ENCODE measurements at places on chromosomes 7 and 10.

DNA sequence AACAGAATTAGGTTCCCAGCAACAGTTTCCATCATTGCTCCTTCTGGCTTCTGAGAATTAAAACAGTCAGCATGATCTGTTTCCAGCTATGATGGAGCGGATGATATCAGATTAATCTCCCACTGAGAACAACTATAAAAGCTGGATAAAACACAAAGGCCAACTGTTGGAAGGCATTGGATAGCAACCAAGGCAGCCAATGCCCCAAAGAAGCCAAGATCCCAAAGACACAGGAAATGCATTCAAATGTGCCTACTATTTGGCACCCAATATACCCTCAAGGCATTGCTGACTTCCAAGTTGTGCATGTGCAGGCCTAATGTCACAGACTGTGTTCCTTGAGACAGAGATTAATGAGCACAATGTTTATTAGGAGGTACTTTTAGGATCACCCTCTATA is 259.3 kb downstream of the ARHGAP12 start:
- DNase-seq, result no peak

GRCh38 chr7:105016709-105017656 is 3.0 kb downstream of the KMT2E start:
- no peak for DNase-seq

- DNase-seq, result no peak
These were observed 28.3 kb upstream of the SDK1 start for GRCh38 chr7:3272691-3273141.

DNA sequence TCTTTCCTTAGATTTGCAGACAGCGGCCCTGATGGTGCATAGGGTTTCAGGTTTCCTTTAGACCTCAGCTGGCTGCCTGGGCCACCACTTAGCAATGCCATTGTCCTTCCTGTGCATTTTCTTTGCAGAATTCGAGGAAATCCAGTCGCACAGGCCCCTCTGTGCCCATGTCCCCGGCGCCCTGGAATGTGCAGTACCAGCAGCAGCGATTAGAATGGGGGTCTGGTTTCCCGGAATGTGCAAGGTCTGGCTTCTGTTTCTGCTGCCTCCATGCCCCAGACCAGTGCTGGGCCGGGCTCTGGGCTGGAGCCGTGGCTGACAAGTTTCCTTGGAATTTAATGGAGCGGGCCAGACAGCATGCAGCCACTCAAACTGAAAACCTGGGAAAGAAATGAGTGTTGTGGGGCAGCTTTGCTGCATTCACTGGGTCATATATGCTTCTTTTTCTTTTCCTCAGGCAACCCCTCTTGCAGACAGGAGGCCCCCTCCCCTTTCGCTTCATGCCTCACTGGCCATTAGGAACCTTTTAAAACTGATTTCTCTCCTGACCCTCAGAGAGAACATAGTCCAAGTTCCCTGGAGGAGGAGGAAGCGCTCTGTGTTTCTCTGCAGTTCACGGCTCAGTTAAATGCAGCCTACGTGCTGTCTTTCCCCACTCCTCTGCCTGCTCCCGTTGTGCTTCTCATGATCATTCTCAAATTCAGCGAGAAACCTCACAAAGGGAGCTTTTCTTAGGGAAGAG is 14.4 kb downstream of the HTRA1 start:
- DNase-seq, result no peak

DNA sequence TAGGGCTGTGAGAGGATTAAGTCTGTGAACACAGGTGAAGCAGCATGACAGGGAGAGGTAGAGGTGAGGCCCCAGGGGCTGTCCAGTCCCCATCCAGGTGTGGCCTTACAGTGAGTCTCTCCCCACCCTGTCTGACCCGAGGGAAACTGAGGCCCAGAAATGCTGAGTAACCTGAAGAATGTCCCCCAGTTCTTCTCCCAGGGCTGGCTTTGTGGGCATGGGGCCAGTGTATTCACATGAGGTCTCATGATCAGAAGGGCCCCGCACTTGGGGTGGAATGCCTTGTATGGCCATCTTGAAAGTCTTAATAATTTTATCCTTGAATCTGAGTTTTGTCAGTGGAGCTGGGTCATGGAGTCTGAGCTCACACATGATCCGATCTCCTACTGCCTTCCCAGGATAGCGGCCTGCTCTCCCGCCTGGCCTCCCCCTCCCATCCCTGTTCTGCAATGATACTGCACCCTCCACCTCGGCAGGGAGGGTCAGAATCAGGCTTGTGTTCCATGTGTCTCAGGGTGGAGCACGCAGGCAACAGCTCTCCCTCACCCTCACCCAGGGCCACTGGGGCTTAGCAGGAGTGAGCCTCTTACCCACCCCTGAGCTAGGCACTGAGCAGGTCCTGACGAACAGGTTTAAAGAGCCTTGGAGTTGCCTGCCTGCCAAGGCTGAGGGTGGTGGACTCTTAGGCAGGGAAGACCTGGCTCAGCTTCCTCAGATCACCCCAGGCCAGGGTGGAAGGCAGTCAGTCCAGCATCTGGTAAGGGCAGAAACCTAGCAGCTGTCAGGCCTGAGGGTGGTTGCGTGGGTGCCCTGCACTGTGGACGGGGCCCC is 41.4 kb upstream of the NPFFR1 start:
- DNase-seq, result no peak

DNA sequence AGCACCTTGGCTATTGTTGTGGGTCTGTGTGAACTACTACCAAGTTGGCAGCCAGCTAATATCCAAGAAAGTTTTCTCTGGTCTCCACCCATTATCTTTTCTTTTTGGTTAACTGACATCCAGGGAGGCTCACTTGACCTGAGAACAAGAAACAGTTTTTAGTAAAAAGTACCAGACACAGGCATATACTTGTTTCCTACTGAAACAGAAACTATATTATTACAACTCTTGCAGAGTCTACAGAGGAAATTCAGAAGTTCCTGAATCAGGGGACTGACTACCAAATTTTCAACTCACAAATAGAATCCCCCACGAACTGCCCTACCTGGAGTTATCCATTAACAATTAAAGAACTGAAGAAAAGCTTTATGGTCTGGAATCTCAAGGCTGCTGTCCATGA is 168.9 kb downstream of the KCND2 start:
- no peak for DNase-seq

DNA sequence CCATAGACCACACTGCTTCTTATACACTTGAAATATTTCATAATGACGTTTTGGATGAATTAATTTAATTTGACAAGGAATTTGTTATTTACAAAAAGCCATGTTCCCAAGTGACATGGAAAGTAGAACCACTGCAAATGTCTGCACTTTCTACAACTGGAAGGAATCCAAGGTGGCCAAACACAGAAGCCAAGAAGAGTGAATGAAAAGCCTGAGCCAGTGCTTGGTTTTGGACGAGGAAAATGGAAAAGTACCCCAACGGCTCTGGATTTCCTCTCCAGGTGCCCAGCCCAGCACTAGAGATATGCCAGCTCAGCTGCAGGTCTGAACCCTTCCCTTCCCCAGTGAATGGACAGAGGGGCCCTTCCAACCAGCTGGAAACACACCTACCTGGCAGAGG is 279.4 kb downstream of the TNS3 start:
- no peak for DNase-seq

DNA sequence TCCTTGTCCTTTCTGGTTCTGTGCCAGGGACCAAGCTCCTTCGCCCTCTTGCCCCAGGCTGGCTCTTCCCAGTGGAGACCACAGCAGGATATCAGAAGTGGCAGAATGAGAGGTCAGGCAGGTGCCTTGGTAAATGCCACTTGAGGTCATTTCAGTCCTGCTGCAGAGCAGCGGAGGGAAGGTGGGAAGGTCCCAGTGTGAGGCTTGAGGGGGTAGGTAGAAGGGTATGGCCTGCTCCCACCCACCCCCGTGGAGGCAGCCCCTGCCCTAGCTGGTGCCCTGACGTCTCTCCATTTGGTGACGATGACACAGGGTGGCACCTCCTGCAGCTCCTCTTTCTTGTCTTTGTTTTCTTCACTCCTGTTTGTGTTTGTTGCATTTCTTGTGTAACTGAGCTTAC is 538.8 kb downstream of the TCERG1L start:
- DNase-seq, result no peak

- DNase-seq, result no peak
These were observed 12.6 kb downstream of the GPR146 start for GRCh38 chr7:1056785-1057410.

DNA sequence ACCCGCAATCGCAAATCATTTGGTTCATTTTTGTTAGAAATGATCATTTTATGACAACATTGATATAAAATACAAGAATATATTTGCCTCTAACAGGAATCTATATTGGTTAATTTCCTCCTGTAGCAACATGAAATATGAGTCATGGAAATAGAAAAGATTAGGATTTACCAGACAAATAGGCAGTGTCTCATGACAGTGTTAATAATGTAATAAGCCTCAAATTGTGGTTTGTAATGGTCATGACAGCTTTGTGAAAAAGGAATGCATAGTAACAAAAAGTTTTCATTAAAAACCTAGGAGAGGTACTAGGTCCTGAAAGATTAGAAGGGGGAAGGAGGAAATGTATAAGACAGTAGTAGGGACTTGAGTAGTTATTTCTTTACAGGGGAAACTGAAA is 7.9 kb upstream of the SLK start:
- no peak for DNase-seq

DNA sequence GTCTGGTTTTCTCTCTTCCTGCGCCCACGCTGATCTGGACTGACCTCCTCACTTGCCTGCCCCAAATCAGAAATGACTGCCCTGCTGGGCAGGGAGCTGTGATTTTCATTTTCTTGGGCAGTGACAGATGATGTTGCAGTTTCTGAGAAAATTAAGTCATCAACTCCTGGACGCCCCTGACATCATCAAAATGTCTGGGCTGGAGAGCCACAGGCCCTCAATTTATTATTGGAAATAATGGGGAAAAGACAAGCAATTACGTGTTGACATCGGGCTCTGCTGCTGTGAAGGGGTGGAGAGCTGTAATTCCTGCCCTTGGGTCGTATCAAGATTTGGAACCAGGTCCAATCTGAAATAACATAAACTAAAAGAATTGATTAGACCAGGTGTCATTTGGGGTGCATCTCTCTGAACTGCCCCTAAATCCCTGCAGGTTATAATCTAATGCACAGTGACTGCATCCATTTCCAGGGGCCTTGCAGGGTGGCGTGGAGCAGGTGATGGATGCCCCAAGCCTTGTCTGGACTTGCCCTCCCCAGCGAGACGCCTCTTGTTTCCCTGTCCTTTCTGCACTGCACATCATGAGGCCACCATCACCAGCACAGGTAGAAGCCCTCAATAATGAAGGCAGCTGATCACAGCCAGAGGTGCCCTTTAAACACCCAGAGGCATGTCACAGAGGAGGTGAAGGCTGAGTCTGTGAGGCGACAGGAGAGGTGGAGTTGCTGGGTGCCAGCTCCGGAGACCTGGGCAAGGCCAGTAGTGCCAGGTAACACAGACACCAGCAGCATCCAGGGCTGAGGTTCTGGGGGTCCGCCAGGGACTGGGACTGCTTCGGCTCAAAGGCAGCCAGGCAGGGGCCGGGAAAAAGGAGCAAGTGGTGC is 98.7 kb downstream of the HTR5A start:
- DNase-seq, result no peak

DNA sequence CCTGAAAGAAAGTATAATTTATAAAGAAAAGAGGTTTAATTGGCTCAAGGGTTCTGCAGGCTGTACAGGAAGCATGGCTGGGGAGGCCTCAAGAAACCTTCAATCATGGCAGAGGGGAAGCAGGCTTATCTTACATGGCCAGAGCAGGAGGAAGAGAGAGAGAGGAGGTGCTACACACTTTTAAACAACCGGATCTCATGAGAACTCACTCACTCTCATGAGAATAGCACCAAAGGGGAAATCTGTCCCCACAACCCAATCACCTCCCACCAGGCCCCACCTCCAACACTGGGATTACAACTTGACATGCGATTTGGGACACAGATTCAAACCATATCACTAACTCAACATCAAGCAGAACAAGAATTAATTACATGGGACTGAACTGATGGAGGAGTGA is 6.9 kb upstream of the ZNF485 start:
- no peak for DNase-seq

- DNase-seq, result no peak
These were observed 116.2 kb downstream of the GFRA1 start for GRCh38 chr10:116156819-116157218.

DNA sequence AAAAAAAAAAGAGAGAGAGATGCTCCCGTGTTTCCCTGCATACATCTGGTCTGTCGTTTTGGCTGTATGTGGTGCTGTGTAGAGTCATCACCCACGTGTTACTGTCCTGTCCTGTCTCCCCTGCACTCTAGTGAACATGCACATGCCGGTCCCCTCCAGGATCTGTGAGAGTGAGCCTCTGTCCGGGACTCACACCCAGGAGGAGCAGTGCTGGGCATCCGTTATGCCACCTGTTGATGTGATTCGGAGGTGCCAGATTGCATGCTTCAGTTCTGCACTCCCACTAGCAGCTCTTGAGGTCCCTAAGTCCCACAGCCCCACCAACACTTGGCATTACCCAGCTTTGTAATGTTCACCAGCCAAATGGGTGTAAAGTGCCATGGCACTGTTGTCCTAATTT is 16.4 kb downstream of the GHRHR start:
- no peak for DNase-seq

- DNase-seq, result no peak
These were observed 132.3 kb downstream of the DKK1 start for GRCh38 chr10:52446391-52446790.

DNA sequence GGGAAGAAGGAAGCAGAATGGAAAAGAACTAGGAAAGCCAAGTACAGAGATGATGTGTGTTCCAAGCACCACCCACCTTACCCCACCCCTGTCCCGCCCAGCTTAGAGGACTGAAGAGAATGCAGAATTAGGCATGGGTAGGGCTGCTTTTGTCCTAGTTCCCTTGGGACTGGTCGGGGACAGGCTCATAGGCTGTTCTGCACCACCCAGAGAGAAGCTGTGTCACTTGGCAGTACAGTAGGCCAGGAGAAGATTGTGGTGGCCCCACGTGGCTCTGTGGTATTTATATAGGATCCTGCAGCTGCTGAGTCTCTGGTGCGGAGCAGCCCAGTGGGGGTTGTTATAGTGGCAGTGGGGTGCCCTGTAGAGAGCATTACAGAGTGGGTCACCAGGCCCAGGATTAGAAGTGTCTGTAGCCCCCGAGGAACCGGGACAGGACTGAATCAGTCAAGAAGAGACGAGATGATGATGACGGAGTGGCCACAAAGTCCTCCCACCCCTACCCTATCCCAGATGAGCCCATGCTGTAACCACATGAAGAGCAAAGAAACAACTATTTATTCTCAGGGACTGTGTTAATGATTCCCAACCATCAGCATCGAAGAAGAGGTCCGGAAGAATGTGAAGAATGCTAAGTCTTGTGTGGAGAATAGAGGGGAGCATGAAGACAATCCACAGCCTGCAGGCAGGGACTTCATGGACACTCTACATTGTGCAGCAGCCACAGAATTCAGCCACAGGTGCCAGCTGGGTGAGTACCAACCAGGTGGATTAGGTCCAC is 88.9 kb downstream of the C1GALT1 start:
- no peak for DNase-seq

DNA sequence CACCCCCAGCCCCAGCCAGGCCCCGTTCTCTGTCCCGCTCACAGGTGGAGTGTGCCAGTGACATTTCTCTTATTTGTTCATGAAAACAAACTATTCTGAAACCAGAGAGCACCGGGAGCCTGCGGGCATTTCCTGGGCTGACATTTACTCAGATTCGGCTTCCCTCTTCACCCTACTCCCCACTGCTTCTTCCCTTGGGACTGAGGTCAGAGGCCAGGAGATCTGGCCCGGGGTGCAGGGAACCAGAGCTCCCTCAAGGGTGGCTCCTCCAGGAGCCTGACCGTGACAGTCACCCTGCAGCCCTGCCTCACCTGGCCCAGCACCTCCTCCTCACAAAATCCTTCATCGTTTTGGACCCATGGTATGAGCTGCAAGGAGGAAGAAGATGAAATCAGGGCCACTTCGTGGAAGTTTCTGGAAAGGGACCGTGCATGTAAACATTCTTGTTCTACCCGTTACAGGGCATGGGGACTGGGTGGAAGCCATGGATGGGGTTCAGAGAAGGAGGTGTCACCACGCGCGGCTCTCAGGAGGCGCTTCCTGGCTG is 12.2 kb downstream of the BHLHA15 start:
- DNase-seq, result no peak

All from CD4-positive, alpha-beta T cell treated with Interleukin-10 for 1 hour (primary cell).